ENCODE measurements at places on chromosomes 1 and 21.

DNA sequence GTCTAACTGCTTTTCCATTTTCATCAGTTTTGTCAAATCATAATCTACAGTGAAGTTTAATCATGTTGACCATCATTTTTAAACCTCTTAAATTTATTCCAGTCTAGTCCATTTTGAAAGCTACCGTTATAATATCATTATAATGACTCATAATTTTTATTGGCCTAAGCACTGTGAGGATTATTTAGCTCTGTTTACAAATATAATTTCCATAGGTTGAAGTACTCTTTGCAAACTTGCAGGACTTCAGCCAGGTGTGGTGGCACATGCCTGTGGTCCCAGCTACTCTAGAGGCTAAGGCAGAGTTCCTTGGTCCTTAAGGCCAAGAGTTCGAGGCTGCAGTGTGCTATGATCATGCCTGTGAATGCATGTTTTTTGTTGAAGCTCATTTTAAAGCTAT is 54.3 kb downstream of the MAP3K21 start:
- H3K27ac ChIP-seq, result no peak overlapping the region
- H3K4me3 ChIP-seq, result no peak overlapping the region
- no peaks in the 10 kb centered on the region for H3K27me3 ChIP-seq
- no peak for DNase-seq
- H3K36me3 ChIP-seq, result no peaks in the 10 kb centered on the region
- no peaks in the 10 kb centered on the region for H3K4me1 ChIP-seq

- H3K27ac ChIP-seq, result no peak overlapping the region
- H3K36me3 ChIP-seq, result peaks cover 5% of the 10 kb centered on the region
- DNase-seq, result no peak
- H3K27me3 ChIP-seq, result no peaks in the 10 kb centered on the region
These were observed 13.6 kb upstream of the NAV1 start for GRCh38 chr1:201525193-201525778.

DNA sequence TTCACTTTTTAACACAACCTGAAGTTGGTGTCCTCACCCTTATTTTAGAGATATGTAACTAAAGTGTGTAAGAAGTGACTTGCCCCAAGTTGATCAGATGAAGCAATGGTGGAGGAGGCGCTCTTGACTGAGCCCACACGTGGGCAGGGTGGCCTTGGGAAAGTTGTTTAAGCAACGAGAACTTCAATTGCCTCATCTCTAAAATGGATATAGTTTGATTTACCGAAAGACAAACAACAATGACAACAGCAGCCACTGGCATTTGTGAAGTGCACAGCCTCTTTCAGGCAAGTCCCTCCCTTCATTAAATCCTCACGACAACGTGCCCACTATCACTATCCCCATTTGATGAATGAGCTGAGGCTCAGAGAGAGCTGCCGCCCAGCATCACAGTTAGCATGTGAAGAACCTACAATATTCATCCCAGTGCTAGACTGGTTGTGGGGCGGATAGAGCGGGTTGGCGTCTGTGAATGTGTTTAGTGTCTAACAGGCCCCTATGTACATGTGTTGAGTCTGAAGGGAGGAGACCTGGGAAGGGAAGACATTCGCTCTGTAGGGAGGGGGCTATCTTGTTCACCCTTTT is 3.0 kb downstream of the IL22RA1 start:
- no peak overlapping the region for H3K4me3 ChIP-seq
- H3K4me1 ChIP-seq, result no peaks in the 10 kb centered on the region
- peaks cover 45% of the 10 kb centered on the region for H3K27me3 ChIP-seq
- DNase-seq, result no peak
- H3K36me3 ChIP-seq, result no peaks in the 10 kb centered on the region
- no peak overlapping the region for H3K27ac ChIP-seq

- no peaks in the 10 kb centered on the region for H3K36me3 ChIP-seq
- DNase-seq, result no peak
- H3K27me3 ChIP-seq, result no peaks in the 10 kb centered on the region
- H3K4me3 ChIP-seq, result no peak overlapping the region
- H3K27ac ChIP-seq, result no peak overlapping the region
- H3K4me1 ChIP-seq, result no peaks in the 10 kb centered on the region
These were observed 205.0 kb upstream of the GRIK3 start for GRCh38 chr1:37239225-37239740.

DNA sequence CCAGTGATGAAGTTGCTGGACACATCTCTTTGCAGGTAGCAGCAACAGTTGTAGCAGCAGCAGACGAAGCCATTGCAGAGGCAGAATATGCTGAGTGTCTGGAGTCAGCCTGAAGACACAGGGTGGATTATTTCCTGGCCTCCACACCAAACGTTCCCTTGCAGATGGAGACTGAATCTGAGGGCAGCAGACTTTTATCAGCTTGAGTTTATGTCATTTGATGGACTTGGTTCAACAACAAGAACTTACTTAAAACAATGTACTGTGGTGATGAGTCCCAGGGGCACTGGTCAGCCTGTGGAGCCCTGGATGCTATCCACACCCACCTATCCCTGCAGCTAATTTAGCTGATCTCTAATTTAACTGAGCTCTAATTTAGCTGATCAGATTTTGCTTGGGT is 17.1 kb upstream of the MPZL1 start:
- peaks cover 35% of the 10 kb centered on the region for H3K27me3 ChIP-seq
- no peak overlapping the region for H3K27ac ChIP-seq
- H3K36me3 ChIP-seq, result no peaks in the 10 kb centered on the region
- DNase-seq, result no peak

DNA sequence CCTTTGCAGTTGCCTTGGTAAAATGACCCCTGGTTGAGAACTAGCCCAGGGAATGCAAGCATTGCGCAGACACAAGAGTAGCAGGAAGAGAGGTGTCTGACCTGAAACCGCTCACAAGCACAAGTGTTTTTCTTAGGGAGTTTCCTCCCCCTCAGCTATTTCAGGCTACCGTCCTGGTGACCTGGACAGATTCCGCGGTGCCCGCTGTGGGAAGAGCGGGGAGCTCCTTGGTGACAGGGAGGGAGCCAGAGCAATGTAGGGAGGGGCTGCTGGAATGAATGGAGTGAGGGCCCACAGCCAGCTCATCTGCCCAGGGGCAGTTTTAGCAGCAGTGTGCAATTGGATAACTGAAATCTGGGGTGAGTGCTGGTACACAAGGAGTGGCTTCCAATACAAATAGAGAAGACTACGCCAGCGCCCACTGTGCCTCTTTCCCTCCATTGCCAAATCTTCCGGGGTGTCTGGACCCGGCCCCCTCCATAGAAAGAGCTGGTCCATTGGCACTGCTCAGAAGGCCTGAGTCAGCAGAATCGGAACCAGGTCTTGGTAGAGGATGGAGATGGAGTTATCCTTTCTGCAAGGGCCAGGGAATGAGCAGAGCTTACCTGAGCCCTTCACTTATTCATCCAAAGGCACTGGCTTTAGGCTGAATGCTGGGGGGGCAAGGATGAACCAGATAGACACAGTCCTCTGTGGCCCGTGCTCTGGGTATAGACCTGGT is 82.8 kb downstream of the TRABD2B start:
- no peak for DNase-seq
- H3K27me3 ChIP-seq, result no peaks in the 10 kb centered on the region
- H3K27ac ChIP-seq, result no peak overlapping the region
- H3K36me3 ChIP-seq, result no peaks in the 10 kb centered on the region
- H3K4me3 ChIP-seq, result no peak overlapping the region

Data from HFFc6 (cell line).